ENCODE measurements at places on chromosomes 2 and 18.

DNA sequence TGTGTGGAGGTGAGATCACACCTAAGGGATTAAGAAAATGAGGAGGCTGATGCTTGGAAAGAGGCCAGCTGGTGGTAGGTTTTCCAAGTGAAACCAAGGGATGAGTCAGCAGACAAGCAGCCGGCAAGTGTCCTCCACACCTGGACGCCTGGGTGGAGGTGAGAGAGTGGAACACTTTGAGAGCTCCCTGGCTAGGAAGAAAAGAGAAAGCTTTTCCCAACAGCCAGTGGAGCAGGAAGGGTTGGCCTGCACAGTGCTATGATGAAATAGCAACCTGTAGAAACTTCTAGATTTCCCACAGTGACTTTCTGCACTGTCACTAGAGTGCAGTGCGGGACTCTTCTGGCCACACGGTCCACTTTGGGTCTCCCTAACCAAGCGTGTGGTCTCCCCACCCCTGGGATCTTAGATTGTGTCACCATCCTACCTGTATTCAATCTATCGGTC, 19.6 kb upstream of the IL37 start:
- no peak for DNase-seq

DNA sequence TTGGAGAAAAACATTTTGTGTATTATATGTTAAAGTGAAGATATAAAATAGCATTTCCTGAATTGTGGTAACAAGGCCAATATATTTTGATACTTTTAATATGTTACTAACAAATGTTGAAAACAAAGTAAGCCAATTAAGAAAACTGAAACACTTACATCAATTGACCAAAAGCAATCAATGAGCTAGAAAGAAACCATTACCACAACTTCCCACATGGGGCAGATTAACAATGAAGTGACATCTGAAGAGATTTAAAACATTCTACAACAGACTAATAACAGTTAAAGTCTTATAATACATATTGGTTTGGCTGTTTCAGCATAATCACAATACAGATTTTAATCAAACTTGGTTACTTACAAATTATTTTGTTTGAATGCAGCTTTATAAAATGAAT, 282.4 kb upstream of the NETO1 start:
- DNase-seq: no peak

- no peak for DNase-seq
These were observed 1452.6 kb upstream of the ACVR2A start for GRCh38 chr2:146392186-146392585.

- DNase-seq: no peak
These were observed 126.3 kb downstream of the IRS1 start for GRCh38 chr2:226673314-226673723.

DNA sequence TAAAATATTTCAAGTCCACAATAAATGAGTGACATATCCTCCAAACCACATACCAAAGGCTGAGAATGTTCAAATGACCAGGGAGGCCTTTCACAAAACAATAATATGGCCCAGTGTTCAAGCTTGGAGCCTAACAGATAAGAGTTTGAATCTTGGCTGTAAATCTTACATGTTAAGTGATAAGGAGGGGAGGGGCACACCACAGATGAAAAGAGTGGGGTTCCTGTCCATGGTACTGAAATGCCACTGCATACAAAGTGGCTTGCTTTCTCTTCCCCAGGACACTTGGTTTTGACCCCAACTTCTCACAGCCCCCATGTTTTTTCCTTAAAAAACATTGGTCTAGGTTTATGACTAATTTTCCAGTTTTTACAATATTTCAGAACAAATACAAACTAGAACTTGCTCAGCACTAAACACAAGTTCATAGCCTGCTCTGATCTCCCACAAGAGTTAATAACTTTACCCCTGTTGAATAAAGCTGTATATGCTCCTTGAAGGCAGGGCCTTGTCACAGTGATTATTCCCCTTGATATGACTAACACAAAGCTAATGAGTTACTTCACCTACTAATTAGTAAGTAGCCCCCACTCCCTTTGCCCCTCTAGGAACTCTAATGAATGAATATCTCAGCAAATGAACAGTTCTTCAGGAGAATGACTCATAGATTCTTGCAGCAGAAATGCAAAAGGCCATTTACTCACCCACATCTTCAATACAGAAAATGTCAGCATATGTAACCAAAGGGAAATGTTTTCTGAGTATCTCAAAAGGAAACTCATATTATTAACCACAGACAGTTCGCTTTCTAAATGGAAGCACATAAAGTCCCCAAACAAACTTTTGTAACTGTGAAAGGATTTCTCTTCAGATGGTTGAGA, 142.2 kb downstream of the SATB2 start:
- DNase-seq: no peak

- no peak for DNase-seq
These were observed 332.4 kb upstream of the KYNU start for GRCh38 chr2:142545036-142545435.

DNA sequence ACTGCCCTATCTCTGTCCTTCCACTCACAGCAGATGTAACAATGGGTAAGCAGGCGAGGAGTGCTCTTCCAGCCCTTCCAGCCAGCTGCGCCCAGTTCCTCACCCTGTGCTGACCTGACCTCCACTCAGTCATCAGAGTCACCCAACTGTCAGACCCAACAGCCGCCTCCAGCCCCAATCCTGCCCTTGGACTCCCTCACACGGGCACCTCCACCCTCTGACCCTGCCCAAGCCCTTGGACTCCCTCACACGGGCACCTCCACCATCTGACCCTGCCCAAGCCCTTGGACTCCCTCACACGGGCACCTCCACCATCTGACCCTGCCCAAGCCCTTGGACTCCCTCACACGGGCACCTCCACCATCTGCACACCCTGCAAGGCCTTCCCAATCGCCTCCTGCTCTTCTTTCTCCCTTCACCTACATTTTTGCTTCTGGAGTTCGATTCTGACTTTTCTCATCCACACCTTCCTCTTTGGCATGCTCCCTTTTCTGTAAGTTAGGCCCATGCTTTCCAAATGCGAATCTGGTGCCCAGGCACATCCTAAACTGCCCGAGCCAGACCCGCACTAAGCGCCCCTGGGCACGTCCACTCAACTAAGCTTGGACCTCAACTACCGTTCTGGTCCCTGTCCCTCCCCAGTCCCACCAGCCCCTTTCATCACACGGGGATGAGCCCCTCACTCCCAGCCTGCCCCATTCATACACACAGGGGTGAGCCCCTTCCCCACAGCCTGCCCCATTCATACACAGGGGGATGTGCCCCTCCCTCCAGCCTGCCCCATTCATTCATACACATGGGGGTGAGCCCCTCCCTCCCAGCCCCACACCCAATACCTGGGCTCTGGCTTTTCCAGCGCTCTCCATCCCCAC, 15.9 kb downstream of the EIPR1 start:
- no peak for DNase-seq

DNA sequence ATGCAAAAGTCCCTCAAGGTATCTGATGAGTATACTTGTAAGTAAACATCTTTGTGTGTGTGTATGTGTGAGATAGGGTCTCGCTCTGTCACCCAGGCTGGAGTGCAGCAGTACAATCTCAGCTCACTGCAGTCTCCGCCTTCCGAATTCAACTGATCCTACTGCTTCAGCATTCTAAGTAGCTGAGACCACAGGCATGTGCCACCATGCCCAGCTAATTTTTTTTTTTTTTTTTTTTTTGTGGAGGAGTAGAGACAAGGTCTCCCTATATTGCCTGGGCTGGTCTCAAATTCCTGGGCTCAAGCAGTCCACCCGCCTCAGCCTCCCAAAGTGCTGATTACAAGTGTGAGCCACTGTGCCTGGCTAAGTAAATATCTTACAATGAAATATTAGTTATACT, 23.2 kb downstream of the ADAM17 start:
- DNase-seq: no peak

- DNase-seq: no peak
These were observed 38.8 kb upstream of the METTL21A start for GRCh38 chr2:207663870-207664545.

- peak; percentile 28 for DNase-seq
These were observed 521.2 kb upstream of the FANCL start for GRCh38 chr2:58762176-58762781.

DNA sequence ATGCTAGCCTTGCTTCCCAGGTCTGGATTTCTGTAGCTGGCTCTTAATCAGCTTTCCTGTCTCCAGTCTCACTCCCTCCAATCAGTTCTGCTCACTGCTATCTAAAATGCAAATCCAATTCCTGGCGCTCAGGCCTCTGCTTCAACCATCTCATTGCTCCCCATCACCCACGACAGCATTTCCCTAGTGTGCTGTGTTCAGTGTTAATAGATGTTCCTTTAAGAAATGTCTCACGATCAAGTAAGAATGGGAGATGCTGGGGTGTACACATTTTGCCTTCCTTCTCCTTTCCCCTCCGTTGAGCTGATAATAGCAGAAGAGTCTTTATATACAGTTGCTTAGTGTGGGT, 1.6 kb upstream of the PUM2 start:
- DNase-seq: no peak

GRCh38 chr2:77746780-77747179, 224.6 kb upstream of the LRRTM4 start:
- no peak for DNase-seq

DNA sequence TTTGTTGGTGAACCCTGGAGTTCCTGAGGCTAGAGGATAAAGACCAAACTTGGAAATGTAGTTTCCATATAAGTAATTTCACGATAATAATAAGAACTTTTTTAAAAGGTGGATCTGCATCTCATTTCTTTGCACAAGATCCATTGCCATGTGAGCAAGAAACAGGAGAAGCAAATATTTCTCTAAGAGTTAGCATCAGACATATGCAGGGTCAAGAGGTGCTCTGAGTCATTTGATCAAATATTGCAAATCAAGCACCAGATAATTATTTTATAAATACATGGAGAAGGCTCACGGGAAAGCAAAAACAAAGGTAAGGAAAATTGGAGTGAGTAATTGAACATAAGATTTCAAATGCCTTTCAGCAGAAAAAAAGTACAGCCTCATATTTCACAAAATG, 118.0 kb downstream of the DTNA start:
- DNase-seq: no peak

GRCh38 chr2:201201371-201201770, 18.4 kb downstream of the CASP10 start:
- no peak for DNase-seq

GRCh38 chr2:180508458-180508857, 471.9 kb upstream of the UBE2E3 start:
- no peak for DNase-seq

DNA sequence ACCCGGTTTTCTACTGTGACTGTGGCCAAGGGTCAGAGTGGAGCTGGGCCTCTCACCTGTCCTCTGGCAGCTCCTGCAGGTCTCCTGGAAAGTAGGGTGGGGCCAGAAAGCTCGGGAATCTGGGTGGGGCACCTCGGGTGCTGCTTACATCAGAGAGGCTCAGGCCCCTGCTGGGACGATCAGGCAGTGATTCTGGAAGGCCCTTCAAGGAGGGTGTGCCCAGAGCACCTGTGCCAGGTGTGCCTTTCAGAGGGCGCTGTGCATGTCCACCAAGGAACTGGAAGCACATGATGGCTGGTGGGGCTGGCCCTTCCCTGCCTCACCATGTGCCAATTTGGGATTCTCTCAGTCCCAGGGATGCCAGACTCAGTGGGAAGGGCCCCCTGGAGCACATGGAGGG, 44.0 kb downstream of the ATP6V1C2 start:
- DNase-seq: no peak

DNA sequence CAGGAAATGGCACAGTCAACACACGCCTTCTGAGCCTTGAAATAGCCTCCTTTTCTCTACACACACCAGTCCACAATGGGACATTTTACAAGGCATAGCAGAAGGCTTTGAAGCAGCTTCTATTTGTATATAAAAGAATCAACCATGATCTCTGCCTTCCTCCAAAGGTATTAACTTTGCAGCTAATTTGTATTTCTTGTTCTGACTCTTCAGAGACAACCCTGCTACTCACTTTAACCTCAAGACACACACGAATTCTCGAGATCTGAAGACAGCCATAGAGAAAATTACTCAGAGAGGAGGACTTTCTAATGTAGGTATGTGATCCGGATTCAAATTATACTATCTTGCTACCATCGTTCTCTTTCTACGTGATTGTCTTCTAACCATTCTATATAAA, 104.6 kb downstream of the VIT start:
- DNase-seq: no peak

DNA sequence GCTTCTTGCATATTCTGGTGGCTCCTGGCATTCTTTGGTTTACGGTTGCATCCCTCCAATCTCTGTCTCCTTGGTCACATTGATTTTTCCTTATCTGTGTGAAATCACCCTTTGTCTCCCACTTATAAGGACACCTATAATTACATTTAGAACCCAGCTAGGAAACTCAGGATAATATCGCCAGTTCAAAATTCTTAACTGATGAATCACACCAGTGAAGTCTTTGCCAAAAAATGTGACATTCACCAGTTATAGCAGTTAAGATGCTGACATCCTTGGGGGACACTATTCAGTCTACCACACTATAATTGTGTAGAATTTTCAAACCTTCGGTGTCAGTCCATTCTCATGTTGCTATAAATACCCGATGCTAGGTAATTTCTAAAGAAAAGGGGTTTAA, 320.2 kb downstream of the TMX3 start:
- no peak for DNase-seq

GRCh38 chr2:171271971-171272436, 111.3 kb upstream of the TLK1 start:
- peak; percentile 77 for DNase-seq

DNA sequence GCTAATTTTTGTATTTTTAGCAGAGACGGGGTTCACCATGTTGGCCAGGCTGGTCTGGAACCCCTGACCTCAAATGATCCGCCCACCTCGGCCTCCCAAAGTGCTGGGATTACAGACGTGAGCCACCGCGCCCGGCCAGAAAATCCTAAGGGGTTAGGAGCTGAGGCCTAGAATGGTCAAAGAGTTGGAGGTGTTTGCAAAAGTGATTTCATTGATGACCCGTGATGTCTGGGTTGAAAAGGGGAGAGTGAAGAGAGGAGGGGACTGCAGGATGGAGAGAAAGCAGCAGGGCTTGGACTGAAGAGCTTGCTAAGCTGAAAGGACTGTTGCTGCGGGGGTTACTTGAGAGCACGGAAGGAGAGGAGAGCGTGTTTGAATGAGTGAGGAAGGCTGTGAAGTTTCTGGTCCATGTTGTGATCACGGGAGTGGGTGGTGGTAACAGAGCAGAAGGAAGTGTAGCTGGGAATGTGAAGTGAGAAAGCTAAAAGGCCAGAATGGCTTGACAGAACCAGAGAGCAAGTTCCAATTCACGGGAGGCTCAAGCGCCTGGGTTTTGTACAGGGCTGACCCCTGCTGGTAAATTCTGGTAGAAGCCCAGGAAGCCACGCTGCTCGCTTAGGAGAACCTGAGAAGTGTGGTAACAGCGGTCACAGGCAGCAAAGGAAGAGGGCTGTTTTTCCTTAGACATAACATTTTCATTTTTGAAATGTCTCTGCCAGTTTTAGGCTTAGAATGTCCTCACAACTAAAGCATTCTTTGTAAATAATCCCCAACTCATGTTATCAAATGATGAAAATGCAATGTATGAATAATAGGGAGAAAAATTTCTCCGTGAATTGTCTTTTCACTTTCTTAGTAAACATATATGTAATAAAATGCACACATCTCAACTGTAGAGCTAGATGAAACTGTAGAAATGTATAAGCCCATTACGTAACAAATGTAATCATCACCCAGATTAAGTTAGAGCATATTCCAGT, 40.5 kb upstream of the ACTR2 start:
- DNase-seq: peak; percentile 73
